ENCODE measurements at places on chromosomes 7 and 10.

- no peak for DNase-seq
These were observed 142.0 kb upstream of the AGK start for GRCh38 chr7:141409219-141409618.

DNA sequence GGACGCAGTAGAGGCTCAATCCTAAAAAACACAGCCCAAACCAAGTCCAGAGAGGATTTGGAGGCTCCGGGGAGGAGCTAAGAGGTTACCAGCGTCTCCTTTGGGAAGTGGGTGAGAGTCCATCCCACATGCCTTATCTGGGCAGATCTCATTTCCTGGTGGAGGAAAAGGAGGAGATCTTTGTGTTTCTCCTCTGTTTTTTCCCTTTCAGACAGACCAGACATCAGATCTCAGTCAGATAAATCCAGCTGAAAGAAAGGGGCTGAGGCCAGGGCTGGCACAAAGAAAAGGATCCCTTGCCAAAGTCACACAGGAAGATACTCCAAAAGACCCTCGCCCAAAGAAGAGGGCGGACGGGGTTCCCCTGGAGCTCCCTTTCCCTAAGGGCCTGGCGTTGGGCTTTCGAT lies 58.3 kb upstream of the COMTD1 start:
- DNase-seq, result no peak

GRCh38 chr7:1311406-1312135 lies 78.9 kb downstream of the UNCX start:
- DNase-seq, result no peak

- DNase-seq, result no peak
These were observed 1055.4 kb upstream of the AUTS2 start for GRCh38 chr7:68542831-68543230.

DNA sequence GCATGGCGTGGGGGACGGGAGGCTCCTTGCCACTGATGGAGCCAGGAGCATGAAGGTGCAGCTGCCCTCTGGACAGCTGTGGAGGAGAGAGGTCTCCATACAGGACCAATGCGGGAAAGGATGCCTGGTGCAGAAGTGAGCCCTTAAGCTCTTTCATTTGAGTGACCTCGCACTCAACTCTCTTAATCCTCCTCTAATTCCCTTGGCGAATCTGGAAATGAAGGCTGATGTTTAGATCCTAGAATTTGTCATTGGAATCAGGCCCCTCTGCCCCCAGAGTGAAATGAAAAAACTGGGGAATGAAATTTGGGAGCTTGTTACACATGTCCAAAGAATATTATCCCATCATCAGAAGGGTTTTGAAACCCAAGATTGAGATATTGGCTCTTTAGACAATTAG lies 639.5 kb downstream of the LRMDA start:
- DNase-seq, result no peak

DNA sequence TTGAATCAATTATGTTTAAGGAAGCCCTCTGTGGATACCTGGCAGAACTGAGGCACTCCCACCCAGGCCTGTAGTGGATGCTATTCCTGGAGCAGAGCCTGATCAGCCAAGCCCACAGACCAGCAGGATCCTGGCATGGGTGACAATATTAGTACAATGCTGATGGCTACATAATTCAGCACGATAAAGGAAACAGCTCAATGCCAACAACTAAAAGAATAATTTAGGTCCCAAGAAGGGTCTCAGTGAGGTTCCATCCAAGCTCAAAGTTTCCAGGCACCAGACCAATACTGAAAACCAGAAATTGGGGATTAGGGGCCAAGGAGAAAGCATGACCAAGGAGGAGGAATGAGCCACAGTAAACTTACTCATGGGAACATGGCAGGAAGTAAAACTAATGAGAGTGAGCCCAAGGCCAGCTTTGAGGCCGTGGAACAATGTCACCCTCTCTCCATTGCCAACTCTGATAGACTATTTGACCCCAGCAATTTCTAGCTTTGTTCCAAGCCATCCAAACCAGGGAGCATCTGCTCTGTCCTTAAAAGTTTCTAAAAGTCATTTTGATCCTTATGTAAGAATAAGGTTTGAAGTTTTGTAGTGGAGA lies 1082.4 kb downstream of the KCNMA1 start:
- DNase-seq, result no peak

- DNase-seq, result no peak
These were observed 28.9 kb downstream of the CDK14 start for GRCh38 chr7:90625051-90625450.

- DNase-seq, result no peak
These were observed 55.0 kb downstream of the C1GALT1 start for GRCh38 chr7:7237201-7237977.

DNA sequence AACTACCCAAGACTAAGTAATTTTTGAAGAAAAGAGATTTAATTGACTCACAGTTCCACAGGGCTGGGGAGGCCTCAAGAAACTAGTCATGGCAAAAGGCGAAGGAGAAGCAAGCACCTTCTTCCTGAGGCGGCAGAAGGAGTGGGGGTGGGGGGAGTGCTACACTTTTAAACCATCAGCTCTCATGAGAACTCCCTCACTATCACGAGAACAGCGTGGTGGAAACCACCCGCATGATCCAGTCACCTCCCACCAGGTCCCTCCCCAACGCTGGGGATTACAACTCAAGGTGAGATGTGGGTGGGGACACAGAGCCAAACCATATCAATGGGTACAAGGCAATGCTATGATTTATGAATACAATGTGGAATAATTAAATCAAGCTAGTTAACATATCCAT lies 241.9 kb downstream of the PTPRN2 start:
- no peak for DNase-seq

GRCh38 chr10:111034598-111035310 lies 42.1 kb upstream of the ADRA2A start:
- DNase-seq, result no peak

DNA sequence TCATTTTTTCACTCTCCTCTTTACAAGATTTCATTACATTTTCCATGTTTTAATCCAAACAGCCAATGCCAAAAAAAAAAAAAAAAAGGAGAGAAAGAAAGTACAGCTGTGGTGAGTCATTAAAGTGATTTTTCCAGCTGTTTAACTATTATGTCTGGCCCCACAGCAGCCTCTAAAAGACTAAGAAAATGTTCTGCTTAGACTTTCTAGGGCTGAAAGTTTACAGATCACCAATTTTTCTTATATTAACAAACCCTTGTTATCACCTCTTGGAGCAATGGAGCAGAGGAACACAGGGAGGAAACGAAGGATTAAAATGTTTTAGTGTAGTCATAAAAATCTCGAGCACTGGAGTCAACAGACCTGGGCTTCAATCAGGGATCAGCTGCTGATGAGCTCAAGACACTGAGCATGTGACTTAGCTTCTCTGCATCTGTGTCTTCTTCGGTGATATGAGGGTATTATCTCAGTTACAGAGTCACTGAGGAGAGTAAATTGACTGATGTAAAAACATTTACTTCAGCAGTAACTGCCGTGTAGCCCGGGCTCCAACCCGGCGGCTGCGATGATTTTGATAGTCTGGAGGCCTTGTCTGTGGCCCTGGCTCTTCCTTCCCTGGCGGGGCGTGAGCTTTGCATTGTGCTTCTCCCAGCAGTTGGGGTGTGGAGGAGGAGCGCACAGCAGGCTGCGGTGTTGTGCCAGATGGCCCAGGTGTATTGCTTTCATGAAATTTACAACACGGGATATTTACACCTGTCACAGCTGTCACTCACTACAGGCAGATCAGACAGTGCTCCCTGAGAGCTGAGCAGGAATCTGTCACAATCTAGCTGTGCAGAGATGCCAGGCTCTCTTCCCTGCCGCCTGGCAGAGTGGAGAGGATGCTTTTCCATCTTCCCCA lies 298.3 kb upstream of the FZD8 start:
- DNase-seq, result no peak

GRCh38 chr10:16585103-16585502 lies 63.4 kb upstream of the C1QL3 start:
- no peak for DNase-seq

GRCh38 chr10:27355918-27356573 lies 115.4 kb upstream of the ACBD5 start:
- no peak for DNase-seq

GRCh38 chr10:64733980-64734379 lies 1212.8 kb downstream of the REEP3 start:
- DNase-seq, result peak; percentile 38

DNA sequence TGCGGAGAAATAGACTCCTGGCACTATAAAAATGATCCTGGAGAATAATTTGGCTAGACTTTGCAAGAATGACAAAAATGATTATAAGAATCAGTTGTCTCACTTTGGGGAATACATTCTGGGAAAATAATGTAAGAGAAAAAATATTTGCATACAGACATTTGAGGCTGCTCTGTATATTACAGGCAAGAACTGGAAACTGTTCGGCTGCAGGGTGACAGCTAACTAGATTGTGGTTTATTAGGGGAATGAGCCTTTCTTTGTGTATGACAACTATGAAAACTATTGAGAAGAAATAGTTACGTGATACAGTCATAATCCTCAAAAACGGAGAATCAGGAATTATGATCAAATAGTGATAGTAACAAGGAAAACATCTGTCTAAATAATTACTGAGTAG lies 8.6 kb downstream of the TRIM56 start:
- no peak for DNase-seq

- no peak for DNase-seq
These were observed 104.1 kb downstream of the PHF14 start for GRCh38 chr7:11077816-11078215.

DNA sequence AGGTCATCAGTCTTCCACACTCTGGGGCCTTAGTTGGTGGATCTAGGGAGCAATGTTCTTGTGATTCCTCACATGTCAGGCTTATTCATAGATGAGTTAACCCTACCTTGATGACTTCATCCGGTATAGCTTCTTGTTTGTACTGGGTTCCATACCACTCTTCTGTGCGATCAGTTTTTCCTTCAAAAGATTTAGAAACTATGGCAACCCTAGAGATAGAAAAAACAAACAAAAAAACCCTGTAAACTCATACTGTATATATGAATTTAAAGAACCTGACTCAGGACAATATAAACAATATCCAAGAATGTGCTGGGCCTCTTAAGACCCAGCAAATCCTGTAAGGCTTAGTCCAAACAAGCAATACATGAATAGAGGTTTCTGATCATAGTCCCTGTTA lies 83.5 kb downstream of the IDE start:
- DNase-seq, result no peak

DNA sequence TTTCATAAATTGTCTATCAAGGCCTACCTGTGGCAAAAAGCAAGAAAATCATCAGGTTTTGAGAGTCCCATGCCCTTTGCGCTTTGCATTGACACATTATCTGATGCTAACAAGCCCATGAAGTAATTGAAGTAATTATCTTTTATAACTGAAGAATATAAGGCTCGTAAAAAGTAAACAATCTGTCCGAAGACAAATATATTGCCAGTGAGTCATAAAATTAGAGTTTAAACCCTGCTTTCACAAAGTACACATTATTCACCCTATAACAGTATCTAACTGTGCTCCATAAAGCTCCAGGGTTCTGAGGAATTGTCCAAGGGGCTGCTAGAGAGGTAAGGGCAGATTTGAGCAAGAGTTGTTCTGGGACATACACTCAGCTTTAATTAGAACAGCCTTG lies 102.3 kb upstream of the PPP1R3A start:
- no peak for DNase-seq

GRCh38 chr10:74995806-74996205 lies 115.7 kb upstream of the SAMD8 start:
- DNase-seq, result no peak

DNA sequence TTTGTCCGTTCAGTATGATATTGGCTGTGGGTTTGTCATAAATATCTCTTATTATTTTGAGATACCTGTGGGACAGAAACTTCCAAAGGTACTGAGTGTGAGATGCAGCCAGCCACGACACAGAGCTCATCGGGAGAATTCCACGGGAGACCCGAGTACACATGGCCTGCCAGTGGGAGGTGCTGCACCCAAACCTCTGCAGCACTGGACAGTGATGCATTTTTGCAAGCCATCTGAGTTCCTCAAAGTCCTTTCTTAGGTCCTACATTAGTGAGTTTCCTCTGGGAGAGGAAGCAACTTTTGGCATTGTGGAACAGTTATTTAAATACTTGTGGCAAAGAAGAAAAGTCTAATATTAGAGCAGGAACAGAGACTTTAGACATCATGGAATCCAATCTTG lies 77.5 kb downstream of the ARID5B start:
- no peak for DNase-seq

DNA sequence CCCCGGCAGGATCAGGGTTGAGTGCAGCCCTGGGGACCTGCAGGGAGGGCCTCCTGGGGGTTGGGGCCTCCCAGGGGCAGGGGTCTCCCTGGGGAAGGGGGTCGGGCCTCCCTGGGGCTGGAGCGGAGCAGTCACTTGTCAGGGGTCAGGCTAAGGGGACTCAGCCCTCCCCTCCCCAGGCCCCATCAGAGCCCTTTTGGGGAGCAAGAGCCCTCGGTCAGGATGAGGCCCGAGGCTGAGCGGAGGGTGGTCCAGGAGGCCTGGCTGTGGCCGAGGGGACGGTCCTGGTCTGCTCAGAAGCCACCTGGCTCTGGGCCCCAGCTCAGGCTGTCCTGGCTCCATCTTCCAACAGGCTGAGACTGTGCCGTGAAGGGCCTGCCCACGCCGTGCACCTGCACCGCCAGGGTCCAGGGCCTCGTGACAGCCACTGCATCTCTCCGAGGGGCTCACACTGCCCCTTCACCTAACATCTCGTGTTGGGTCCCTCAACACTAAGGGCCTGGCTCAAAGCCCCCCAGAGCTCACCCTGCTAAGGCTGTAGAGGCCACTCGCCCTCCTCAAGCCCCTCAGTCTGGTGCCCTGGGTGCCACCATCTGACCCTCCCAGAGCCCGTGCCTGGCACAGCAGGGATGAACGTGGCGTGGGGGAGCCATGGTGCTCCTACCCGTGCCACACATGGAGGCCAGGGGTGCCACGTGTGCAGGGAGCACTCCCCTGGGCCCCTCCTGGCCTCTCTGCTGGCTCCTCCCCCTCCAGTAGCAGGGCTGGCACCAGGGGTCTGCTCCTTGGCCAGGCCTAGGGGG lies 12.9 kb downstream of the BHLHA15 start:
- DNase-seq, result no peak

GRCh38 chr7:27098578-27099451 lies 3.0 kb upstream of the HOXA1 start:
- DNase-seq, result no peak

GRCh38 chr10:124911124-124912067 lies 30.5 kb upstream of the ZRANB1 start:
- no peak for DNase-seq

- no peak for DNase-seq
These were observed 70.5 kb upstream of the FOXP2 start for GRCh38 chr7:114343949-114344708.

GRCh38 chr7:47088329-47089067 lies 493.4 kb downstream of the TNS3 start:
- DNase-seq, result peak; percentile 56

GRCh38 chr10:102775935-102776669 lies 32.4 kb downstream of the WBP1L start:
- no peak for DNase-seq

- DNase-seq, result no peak
These were observed 23.8 kb upstream of the ZNF735 start for GRCh38 chr7:64183126-64183742.

DNA sequence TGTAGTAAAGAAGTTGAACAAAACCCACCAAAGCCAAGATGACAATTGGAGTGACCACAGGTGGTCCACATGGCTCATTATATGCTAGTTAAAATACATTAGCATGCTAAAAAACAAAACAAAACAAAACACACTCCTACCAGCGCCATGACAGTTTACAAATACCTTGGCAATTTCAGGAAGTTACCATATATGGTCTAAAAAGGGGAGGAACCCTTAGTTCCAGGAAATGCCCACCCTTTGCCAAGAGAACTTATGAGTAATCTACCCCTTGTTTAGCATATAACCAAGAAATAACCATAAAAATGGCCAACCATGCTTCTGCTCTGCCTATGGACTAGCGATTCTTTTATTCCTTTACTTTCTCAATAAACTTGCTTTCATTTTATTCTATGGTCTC lies 979.1 kb upstream of the POT1 start:
- no peak for DNase-seq
